ENCODE measurements at places on chromosomes 5 and 9.
A peak's percentile ranks its signal among the peaks of the same experiment; 100 is the strongest.

DNA sequence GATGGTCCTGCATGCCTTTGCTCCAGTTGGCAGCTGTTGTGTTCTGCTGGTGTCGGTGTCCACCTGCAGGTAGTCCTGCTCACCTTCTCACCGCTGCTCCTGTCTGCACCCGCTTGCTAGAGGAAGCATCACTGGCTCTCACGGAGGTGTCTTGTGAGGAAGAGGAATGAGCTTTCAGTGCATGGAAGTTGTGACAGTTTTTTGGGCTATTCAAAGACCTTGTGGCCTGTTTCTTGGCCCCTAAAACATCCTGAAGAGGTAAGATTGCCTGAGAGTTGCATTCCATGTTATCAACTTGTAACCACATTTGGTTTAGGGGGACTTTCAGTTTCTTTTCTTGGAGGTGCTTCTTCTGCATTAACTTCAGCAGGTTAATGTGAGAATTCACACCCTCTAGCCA is 85.6 kb downstream of the MACROH2A1 start:
- DNase-seq, result no peak

DNA sequence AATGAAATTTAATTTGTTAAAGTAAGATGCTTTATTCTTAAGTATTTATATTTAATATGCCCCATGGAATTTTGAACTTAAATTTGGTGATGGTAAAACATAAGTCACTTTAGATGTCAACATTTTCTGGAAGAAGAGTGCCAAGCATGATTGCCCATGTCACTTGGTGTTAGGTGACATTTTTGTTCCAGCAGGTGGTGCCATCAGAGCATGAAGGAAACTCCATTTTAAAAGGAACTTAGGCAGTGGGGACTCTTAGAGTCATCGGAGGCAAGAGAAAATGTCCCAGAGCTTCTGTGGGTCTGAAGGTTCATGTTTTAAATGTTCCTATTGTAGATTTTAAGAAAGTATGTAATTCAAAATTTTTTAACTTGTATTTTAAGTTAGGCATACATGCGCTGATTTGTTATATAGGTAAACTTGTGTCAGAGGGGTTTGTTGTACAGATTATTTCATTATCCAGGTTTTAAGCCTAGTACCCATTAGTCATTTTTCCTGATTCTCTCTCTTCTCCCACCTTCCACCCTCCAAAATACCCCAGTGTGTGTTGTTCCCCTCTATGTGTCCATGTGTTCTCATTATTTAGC is 789.3 kb downstream of the SEMA5A start:
- DNase-seq, result no peak

- no peak for DNase-seq
Observed at GRCh38 chr5:38414348-38414747, 142.1 kb downstream of the LIFR start.

DNA sequence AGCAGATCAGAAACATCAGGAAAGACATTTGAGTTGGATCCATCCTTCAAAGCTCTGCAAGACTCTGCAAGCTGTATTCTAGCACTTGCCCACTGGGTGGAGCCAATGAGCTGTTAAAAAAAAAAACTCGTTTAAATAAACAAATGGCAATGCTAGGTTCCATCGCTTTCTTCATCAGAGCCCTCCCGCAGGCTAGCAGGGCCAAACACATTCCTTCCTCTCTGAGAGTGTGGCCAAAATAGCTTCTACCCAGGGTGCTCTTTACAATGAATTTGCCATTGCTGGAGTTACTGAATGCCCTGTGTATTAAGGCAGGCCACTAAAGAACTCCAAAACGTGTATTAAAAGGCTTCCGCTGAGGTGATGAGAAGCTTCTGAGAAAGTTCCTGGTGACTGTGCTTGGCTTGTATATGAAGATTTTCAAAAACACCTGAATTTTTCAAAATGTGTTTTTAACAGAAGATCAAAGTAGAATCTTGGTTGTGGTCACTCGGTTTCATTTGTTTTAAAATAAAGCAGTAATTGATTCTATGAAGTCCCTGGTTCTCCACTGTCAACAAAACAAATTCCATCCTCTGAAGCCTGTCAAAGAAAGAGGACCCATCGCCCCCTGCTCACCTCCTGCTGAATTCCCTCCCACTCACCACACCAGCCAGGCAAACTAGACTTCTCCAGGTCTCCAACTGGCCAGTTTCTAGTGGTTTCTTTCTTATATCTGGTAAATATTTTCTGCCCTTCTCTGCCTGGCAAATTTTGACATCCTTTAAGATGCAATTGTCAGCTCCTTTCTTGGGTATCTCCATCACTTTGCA is 36.5 kb upstream of the EQTN start:
- DNase-seq, result no peak

DNA sequence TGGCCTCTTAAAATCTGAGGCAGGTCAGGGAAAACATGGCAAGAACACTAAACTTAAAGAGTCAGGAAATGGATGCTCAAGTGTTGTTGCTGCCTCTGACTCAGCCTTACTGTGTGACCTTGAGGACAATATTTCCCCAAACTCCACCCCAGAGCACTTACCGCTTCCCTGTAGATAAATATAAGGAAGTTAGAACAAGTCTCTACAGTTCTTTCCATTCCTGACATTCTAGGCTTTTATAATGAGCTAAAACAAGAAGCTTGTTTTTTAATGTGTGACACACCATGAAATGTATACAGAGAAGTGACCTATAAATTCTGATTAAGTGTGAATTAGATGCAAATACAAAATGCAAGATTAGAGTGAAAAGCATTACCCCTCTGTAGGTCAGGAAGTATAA is 129.3 kb downstream of the GRIA1 start:
- peak; percentile 58 for DNase-seq

- peak; percentile 3 for DNase-seq
Observed at GRCh38 chr9:92032891-92033290, 82.3 kb downstream of the SPTLC1 start.

- no peak for DNase-seq
Observed at GRCh38 chr5:122264610-122265009, 47.4 kb upstream of the SNCAIP start.

- DNase-seq, result no peak
Observed at GRCh38 chr9:112872019-112872418, 18.7 kb downstream of the SLC46A2 start.

DNA sequence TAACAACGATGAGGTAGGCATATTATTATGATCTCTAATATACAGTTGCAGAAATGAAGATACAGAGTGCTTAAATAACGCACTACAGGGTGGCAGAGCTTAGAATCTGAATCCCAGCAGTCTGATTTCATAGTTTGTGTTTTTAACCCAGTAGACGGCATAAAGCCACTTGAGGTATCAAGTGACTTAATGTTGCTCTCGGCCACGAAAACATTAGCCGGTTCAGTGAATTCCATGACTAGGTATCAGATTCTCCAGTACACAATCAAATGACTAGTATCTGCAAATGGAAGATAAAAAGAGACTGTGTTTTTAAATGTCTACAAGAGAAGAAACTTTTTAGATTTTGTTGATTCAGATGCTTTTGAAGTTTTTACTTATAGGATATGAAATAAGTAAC is 24.8 kb downstream of the SMC2 start:
- DNase-seq, result no peak

GRCh38 chr5:73387601-73388305 is 60.8 kb downstream of the FOXD1 start:
- no peak for DNase-seq

DNA sequence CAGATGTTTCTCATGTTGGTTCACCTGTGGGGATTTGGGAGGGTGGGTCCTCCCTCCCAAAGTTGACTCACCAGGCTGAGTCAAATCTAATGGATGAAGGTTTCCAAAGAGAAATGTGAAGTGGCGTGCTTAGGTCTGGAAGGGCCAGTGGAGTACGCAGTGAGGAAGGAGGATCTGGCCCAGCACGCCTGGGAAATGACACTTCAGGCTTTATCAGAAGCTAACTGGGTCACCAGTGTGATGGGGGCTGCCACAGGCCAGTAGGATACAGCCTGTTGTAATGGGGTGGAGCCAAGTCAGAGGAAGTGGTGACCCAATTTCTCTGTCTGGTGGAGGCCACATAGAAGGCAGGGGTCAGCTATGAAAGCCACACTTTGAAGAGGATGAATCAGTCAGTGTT is 18.0 kb downstream of the POLR1E start:
- no peak for DNase-seq

GRCh38 chr5:11323761-11324160 is 562.7 kb upstream of the DAP start:
- no peak for DNase-seq

Data from epithelial cell of prostate (primary cell).